Suppressor macrophage treated with lipopolysaccharide for 1 hour (primary cell): ENCODE measurements at places on chromosomes 12 and 14.

DNA sequence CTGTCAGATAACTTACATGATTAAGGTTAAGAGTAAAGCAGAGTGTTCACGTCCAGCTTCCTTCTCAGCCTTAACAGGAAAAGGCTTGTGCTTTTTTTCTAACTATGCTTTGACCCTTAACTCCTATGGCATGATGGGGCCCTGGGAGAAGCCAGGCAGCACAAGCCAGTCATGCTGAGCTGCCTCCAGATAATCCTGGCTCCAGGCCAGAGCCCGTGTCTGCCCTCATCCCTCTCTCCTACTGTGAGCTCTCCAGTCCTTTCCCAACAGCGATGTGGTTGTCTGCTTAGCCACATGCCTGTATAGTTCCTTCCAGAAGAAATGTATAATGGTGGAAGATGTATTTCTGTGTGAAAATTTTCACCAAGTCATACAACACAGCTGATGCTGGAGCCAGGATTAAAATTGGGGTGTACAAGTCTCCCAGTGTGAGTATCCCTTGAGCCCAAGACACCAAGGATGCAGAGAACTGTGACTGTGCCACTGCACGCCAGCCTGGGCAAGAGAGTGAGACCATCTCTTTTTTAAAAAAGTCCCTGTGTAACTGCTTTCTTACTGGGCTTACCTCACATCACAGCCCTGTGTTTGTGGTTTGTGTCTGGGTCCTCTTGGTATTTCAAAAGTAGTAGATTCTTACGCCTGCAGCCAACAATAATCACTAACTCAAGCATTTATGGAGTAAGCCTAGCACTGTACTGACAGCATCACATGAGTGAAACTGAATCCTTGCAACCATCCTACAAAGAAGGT lies 7.9 kb upstream of the ITFG2 start:
- DNase-seq: no peak

DNA sequence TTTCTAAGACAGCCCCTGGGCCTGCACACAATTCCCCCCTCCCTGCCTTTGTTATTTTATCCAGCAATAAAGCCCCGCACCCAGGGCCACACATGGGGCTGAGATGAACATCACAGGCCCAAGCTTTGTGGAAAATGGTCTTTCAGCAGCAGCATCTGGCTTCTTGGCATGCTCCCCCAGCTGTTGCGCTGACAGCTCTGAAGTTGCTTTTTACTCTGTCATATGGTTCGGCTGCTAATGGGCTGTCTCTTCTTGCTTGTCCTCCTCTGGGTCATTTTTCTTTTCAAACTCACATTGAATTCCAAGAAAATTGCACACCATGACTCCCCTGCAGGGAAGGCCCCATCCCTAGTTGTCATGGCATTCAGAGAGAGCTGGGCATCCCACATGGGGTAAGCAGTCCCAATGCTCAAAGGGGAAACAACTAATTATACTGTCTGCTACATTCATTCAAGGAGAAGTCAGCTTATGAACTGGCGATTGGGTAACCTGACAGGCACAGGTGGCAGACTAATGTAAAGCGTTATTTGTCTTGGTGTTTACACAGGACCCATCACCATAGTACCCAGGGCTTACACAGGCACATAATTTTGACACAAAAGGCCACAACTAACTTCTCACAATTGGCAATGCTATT lies 74.0 kb upstream of the CDKN3 start:
- DNase-seq: no peak

GRCh38 chr12:104247698-104248097 lies 32.1 kb downstream of the TXNRD1 start:
- DNase-seq: peak; percentile 24

- DNase-seq: no peak
Measured at GRCh38 chr12:46693034-46693433, 132.8 kb downstream of the SLC38A4 start.

- no peak for DNase-seq
Measured at GRCh38 chr12:105956662-105957457, 181.9 kb downstream of the NUAK1 start.

DNA sequence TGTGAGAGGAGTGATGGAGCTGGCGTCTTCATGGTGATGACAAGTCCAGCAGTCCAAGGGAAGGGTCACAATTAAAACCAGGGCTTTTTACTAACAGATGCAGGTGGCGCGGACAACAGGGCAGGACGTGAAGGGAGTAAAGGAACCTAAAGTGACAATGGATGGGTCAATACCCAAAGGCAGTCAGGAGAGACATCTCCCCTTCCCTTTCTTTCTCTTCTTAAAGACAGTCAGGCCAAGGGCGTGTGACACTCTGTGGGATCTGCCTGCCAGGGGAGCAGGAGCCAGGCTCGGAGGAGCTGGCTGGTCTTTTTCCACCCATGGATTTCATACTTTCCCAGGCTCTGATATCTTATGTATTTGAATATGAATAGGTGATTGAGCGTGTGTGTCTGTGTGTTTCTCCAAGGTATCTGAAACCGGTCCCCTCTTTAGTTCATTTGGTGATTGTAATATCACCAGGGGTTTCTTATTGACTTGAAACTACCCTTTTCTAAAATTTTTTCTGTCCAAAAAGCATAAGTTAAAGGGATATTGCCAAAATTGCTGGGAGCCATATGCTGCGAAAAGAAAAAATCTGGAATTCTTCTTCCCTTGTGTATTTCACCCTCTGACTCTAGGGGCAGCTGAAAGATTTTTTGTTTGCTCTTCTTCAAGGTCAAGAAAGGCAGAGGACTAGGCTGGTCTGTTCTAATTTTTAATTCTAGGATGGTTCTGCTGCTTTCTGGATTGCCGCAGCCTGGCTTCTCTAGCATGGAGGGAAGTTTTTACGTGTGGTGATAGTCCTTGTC lies 61.8 kb downstream of the FBXL14 start:
- no peak for DNase-seq

DNA sequence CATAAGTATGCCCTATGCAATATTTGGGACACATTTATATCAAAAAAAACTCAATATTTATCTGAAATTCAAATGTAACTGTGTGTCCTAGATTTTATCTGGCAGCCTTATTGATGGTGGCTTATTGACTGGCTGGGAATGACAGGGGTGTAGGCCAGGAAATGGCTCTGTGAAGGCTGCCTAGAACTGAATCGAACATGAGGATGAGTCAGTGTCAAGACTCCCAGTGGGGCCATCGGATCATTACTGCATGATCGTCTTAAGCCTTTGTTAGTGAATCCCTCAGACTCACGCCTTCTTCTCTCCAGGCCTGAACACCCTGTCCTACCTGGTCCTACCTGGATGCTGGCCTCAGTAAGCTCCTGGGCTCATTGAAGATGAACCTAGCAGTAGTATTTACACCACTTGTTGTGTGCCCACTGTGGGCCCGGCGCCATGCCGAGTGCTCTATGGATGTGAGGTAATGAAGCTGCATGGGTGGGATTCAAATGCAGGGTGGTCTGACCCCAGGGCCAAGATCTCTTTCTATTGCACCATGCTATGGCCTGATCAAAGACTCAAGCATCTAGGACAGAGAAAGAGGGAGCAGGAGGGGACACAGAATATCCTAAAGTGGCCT lies 21.0 kb upstream of the FAIM2 start:
- no peak for DNase-seq

DNA sequence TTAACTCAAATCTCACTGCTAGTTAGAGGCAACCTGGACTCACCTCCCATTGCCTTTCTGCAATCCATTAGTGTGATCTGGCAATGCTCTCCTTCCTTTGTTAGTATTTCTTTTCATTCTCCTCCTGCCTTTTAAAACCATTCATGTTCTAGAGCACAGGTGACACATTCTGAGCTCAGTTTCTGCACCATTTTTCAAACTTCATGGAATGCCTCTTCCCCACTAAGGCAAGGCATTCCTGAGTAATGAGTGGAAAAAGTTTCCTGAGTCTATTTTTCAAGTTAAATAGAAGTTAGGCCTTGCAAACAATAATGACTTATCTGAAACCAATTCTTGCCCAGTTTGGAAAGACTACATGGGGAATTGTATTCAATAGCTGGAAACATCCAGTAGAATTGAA lies 1001.8 kb downstream of the BCL11B start:
- DNase-seq: no peak

- peak; percentile 76 for DNase-seq
Measured at GRCh38 chr12:107515446-107515958, 170.1 kb upstream of the PWP1 start.

- no peak for DNase-seq
Measured at GRCh38 chr12:71159264-71159663, 1.5 kb upstream of the TSPAN8 start.
